ELF-1 (cell line): ENCODE measurements at places on chromosomes 13 and 19.

DNA sequence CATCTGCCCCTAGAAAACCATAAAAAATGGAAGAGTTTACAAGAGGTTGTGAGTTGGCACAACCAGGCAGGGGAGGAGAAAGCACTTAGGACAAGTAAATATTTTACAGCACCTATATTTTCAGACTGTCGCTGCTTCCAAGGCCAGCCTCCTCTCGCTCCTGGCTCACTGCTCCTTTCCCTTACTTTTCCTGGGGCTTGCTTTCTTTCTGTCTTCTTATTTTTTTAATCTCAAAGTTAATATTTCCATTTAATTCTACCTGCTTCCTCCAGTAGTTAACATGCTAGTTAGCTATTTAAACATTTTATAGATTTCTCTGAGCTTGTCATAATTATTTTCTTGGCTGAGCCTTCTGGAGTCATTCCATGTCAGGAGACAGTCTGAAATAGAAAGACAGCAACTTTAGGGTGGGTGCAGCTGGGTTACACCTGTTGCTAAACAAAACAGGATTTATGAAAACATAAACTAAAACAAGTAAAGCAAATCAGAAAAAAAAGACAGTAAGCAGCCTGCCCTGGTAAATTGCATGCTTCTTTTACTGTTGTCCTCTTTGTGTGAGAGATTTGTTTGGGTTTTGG lies 330.1 kb downstream of the DLEU7 start:
- DNase-seq: no peak

DNA sequence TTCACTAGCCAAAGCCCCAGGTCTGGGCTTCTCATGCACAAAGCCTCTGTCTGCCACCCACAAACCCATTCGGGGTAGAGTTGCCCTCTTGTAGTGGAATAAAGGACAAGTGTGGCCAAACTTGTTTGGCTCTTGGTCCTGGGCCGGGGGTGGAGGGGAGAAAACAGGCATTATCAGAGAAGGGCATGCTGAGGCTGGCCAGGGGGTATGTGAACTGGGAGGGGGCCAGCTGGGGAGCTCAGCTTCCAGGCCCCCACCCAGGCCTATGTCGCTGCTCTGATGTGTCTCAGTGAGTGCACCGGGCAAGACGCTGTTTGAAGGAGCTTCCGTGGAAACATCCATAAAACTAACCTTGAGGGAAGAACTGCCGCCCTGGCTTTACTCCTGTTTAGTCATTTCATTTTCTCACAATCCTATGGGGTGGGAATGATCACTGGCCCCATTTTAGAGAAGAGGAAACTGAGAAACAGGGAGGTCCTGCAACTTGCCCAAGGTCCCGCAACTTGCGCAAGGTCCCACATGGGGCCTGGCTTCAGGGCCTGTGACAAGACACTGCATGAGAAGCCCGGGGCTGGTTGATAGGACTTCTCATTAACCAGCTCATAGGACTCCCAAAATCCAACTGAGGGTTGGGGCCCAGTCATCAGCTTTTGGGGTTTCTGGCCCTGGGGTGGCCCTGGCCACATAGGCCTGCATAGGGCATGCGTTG lies 30.8 kb downstream of the CCNE1 start:
- DNase-seq: peak; percentile 4

GRCh38 chr19:12913851-12914690 lies 5.0 kb downstream of the SYCE2 start:
- DNase-seq: peak; percentile 43

GRCh38 chr13:87344176-87344575 lies 327.0 kb upstream of the SLITRK5 start:
- DNase-seq: no peak

GRCh38 chr13:36414461-36414860 lies 17.8 kb upstream of the CCNA1 start:
- no peak for DNase-seq

DNA sequence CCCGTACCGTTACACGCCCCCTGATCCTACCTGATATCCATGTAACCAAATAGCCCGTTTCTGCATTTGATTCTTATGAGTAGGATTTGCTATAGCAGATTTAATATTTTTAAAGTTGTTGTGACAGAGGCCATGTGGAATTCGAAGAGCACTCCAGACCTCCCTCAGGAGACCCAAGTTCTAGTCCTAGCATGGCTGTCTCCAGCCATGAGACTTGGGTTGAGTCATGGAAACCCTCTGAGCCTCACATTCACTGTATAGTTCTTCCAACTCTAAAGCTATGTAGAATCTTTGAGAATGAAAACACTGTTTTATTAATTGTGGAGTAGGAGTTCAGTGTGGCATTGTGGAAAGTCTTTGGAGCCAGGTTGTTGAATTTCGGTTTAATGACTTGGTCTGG lies 8.0 kb upstream of the GPR183 start:
- no peak for DNase-seq
